Progenitor cell of endocrine pancreas (in vitro differentiated cells): ENCODE measurements at places on chromosomes 4 and X.

DNA sequence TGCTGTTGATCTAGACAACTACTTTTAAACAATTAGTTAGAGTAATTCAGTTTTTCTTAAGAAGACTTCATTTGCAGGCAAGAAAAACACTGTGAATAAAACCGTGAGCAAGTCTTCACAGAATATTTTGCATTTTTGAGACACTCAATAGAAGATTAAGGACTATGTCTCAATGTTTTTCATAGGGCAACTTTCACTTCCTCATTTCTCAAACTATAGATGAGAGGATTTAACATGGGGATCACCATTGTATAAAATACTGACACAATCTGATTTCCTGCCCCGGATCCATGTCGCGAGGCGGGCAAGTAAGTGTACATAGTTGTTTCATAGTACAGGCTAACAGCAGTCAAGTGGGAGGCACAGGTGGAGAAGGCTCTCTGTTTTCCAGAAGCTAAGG is 108.8 kb upstream of the IGSF1 start:
- no peak for DNase-seq

- DNase-seq = no peak
Measured at GRCh38 chr4:161714022-161714751, 449.6 kb downstream of the FSTL5 start.

DNA sequence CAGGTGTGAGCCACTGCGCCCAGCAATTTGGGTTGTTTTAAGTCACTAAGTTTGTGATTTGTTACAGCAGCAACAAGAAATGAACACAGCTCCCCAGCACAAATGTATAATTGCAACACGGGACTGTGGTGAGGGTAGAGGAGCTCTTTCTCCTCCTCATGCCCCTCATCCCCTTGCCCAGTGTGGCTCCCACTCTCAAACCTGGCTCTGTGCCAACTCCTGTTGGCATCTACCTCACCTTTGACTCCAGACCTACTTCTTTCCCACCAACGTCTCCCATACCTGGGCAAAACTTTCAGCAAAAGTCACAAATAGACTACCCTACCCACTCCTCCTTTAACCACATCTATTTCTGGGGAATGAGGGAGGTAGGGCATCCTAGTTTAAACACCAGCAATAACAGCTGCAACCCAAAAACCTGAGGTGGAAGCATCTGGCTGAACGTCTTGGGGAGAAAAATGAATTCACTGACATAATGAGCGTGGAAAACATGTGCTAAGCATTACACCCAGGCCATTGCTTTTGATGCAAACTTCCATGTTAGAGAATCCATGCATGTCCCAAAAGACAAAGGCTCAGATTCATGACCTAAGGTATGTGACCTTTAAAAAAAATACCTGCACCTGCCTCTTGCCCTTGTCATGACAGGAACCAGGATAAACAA is 19.2 kb downstream of the LNX1 start:
- DNase-seq = no peak

DNA sequence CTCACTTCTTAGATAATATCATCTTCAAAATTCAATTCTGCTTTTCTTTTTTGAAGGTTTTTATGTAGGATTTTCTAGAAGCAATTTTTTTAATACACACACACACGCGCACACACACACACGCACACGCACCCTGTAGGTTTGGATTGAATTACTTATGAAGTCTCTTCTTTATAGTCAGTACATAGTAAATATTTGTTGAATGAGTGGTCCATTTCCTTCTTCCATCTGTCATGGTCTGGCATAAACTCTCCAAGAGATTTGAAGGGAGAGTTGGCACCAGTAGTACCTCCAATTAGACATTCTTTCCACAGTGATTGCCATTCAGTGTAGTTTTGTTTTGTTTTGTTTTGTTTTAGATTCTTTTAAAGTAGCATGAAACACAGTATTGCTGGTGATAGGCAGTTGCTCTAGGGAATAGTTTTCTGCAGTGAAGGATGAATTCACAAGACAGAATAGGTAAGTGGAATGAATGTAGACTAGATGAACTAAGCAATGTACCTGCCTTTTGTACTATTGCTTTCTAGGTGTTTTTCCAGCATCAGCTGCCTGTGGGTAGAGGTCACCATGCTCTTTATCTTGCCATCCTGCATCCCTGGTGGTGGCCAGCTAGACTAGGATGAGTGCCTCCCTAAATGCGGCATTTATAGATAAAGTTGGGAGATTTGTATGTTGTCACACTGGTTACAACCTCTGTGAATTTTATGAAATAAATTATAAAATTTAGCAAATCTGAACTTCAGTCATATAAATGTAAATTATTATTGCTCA is 20.5 kb downstream of the PDLIM5 start:
- DNase-seq = no peak

DNA sequence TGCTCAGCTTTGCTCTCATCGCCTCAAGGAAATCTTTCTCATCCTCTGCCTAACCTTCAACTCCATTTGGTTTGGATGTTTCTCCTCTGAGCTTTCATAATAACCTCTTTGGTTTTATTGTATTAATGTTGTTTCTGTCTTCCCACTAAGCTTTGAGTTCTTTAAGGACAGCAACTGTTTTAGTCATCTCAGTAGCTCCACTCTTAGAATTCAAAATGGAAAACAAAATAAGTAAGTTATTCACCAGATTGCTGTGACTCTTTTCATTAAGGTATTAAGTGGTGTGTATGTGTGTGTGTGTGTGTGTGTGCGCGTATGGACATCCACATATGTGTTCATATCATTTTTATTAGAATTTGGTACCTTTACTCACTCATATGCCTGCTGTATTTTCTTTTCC is 279.2 kb upstream of the BOD1L1 start:
- DNase-seq = no peak
